ENCODE measurements at places on chromosomes 7 and 10.

DNA sequence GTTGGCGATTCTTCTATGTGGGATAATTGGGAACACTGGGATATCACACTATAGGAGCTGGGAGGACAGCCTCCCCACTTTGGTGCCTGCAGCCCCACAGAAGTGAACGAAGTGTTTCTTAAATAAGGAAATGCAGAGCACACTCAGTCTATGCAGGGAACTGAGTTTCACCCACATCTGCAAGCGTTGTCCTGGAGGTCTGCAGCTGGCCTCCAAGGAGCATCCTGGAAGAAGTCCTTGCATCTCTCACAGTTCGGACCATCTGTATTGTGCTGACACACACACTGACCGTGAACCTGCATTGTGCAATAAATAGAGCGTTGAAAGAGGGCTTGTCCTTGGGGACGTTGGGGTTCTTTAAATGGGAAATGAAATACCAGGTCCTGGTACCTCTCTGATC, 25.8 kb downstream of the LAMB4 start:
- no peak for DNase-seq

GRCh38 chr7:99949645-99950228, 20.3 kb upstream of the GJC3 start:
- peak; percentile 20 for DNase-seq

DNA sequence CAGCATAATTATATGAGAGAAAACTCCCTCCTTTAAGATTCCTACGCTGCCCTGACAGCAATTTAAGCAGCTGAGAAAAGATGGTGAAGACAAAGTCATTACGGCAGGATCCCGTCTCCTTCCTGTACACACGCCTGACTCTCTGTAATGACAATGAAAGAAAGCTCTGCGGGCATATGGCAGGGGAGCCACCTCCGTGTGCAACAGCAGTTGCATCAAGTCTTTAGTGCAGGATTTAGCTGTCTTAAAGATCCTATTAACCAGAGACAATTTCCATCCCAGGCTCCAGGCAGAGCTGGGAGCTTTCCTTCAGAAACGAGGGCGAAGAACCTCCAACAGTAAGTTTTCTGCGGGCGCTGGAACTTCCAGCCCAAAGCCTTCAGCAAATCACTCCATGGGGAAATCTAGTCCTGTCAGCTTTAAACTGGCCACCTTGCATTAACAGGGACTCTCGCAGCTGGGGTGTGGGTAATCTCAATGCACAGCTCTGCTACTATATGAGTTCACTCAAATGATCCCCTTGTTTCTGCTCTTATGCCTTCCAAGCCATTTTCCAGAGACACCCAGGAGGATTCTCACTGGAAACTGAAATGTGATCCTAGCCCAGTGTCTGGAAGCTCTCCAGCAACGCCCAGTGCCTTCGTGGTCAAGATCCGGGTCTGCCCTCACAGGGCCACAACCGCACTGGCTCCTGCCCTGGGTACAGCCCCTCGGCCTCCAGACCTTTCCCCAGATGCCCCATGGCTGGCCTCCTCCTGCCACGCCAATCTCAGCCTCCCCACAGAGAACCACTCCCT, 74.9 kb downstream of the CTBP2 start:
- no peak for DNase-seq

- DNase-seq, result no peak
Measured at GRCh38 chr10:50497758-50498157, 126.0 kb downstream of the SGMS1 start.

GRCh38 chr7:111845853-111846252, 283.6 kb upstream of the IMMP2L start:
- no peak for DNase-seq
